ENCODE measurements at places on chromosomes 1 and 21.

- DNase-seq: no peak
Measured at GRCh38 chr1:97976801-97977200, 56.0 kb upstream of the DPYD start.

GRCh38 chr1:17646444-17647280, 107.2 kb downstream of the ARHGEF10L start:
- no peak for DNase-seq

GRCh38 chr1:219717536-219717935, 104.6 kb upstream of the ZC3H11B start:
- no peak for DNase-seq

GRCh38 chr21:36966066-36966820, at the start of gene HLCS:
Gene HLCS (minus strand): TSS chr21:36966669. CDS start chr21:36966638, 31 bp downstream.
- DNase-seq: peak; percentile 48

DNA sequence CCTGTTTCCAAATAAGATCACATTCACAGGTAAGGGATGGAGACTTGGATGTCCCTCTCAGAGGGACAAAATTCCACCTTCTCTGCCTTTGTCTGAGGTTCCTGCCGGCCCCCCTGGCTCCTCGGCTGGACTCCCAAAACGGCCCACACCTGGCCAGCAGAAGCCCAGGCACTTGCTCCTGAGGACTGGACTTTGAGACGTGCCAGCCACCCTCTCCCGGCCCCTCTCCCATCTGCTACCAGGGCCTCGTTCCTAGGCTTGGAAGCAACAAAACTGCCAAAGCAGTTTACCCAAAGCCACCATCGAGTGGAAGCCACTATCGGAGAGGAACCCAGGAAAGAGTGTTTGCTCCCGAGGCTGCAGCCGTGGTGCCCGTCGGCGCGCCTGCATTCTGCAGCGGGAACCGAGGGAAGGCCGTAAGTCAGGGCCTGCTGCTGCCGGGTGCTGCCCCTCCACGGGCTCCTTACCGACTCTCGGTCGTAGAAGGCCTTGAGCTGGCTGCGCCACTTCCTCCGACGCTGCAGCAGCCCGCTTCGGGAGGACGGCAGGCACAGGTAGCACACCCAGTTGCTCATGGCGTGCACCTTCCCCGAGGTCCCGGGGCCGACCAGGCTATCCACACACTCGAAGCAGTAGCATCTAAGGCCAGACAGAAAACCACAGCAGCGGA, 3.5 kb downstream of the DNMT3L start:
- no peak for DNase-seq

DNA sequence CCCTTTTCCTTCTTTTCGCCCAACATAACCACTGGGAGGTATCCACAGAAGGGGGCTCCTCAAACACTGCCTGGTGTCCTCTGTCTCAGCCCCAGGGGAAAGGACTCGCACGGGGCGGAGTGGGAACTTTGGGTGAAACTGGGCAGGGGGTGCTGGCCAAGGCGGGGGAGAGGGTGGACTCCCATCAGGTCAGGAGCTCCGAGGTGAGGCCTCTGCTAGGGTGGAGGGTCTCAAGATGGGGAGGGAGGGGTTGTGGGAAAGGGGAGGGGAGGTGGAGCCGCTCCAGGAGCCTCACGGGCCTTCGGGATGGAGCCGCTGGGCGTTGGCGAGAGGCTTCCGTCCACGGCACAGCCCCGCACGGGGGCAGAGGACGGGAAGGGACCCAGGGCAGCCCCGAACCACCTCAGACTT, 43.2 kb upstream of the POFUT2 start:
- no peak for DNase-seq

DNA sequence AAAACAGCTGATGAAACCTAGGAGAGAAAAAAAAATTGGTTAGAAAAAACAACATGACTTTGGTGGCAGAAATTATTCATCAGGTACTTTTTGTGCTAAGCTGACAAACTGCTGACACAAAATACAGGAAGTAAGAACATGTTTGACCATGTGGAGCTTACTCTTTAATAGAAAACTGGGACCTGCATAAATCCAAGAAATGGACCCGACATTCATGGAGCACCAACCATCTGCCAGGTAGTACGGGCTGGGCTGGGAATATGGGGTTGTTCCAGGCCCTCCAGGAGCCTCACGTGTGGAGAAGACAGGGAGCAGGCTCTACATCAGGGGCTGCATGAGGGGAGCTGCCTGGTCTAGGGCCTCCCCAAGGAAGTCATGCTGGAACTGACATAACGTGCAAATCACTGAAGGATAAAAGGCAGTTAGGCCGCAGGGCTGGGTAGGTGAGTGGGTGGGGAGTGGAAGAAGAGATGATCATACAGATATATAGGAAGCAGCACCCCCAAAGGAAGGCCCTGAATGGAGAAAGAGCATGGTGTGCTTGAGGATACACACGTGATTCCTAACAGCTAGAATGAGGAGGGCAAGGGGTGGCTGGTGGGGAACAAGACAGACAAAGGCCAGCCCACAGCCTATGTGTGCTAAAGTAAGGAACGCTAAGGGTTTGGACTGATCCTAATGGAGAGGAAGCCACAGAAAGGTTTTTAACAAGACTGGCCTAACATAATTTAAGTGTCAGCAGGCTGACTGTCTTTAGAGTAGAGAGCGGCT, 26.1 kb downstream of the CD58 start:
- no peak for DNase-seq

DNA sequence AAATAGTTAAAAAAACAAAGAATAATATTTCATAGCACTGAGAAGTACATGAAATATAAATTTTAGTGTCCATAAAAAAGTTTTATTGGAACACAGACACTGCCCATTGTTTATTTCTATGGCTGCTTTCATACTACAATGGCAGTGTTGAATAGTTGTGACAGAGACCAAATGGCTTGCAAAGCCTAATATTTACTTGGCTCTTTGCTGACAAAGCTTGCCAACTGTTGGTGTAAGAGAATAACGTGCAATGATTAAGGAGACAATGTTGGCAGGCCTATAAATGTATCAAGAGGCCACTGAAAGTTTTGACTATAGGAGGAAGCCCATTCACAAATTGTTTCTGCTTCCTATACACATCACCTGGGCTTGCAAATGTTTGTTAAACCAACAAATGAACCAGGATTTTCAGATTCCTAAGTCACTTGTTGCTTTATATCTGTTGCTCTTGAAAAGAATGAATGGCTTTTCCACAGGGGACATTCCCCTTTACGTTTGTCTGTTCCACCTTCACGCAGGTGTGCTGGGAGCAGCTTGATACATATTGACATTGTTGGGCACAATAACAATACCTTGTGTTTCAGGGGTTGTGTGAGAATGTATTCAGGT, 5.5 kb upstream of the ST6GALNAC3 start:
- no peak for DNase-seq

GRCh38 chr1:77655431-77655974, 27.0 kb downstream of the ZZZ3 start:
- DNase-seq: peak; percentile 17

- no peak for DNase-seq
Measured at GRCh38 chr1:24526940-24527542, 24.4 kb downstream of the RCAN3 start.

DNA sequence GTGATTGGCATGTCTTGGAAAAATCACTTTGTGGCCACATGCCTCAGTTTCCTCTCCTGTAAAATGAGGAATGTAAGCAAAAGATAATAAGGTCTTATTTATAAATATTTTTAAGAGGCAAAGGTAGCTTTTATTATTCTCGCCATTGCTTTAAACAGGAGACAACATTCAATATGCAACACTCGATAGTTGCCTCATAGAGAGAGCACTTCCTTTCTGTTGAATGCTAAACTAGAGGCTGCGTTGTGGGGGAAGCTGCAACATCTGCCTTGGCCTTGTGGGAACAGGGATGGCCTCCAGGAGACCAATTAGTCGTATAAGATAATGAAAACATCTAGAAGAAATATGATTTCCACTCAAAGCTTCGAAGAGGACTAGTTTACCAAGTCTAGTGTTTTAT, 3.5 kb downstream of the OSCP1 start:
- no peak for DNase-seq

GRCh38 chr1:205921570-205921909, 21.7 kb downstream of the SLC26A9 start:
- DNase-seq: no peak

DNA sequence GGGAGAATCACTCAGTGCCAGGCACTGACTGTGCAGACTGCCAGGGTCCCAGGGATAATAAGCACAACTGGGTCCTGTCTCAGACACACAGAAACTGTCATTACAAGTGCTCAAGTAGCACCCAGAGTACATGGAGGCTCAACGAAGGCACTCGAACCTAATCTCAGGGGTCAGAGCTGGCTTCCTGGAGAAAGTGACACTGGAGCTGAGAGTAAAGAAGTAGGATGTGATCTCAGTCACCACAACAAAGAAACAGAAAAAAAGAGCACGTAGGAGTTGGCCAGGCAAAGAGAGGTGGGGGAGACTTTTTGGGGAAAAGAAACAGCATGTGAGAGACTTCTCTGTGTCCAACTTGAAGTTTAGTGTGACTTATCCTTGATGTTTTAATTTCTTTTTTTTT, 1.3 kb downstream of the CATSPER4 start:
- no peak for DNase-seq

- DNase-seq: peak; percentile 3
Measured at GRCh38 chr1:68459796-68460195, 10.0 kb upstream of the RPE65 start.

DNA sequence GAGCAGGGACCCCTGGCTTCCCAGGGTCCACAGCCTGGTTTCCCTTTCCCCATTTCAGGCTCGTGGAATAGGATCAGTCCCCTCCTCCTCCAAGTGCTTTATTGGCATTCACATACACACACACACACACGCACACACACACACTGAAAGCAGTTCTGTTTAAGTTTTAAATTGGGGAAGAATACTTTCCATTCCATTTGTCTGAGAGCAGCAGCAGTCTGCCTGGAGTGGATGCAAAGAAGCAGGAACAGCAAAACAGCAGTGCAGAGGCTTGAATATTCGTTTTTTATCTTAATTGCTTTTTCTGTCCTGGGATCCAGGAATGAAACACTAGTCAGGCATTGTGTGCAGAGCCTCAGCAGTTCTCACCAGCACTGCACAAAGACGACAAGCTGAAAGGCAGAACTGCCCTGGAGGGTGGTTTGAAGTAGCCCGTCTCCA, 7.1 kb downstream of the CYB561D1 start:
- peak; percentile 63 for DNase-seq

DNA sequence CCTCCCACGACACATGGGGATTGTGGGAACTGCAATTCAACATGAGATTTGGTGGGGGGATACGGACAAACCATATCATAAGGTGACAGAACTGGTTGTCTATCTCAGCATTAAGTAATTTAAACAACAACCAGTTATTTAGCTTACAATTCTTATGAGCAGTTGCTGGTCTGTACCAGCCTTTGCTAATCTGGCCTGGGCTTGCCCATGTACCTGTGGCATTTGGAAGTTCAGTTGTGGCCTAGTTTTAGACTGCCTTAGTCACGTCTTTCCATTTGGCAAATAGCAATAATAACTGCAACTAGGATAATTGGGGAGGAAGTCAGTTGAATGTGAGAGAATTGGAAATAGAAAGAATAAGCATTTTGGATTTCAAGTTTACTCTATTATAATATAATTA, 441.8 kb upstream of the CXADR start:
- DNase-seq: no peak

GRCh38 chr1:46341222-46342083, 846 bp downstream of the NSUN4 start:
- no peak for DNase-seq

DNA sequence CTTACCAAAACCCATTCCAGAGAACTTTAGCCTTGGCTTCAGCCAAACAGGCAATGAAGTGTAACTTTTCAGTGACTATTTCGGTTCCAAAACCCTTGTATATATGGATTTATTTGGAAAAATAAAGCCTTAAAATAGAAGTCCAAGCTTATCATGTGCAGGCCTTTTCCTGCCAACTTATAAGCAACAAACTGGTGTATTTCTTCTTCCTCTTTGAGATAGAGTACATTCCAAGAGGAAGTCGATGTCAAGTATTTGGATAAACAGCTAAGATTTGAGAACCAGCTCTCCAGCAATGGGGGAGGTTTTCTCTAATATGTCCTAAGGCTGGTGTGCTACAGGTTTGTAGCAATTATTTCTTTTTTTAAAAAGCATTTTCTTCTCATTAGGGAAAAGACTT, 407.8 kb downstream of the DUSP10 start:
- DNase-seq: peak; percentile 58

GRCh38 chr1:216430744-216431143, 7.5 kb upstream of the USH2A start:
- DNase-seq: no peak

GRCh38 chr21:23977971-23978370, 1629.3 kb downstream of the MRPL39 start:
- no peak for DNase-seq

DNA sequence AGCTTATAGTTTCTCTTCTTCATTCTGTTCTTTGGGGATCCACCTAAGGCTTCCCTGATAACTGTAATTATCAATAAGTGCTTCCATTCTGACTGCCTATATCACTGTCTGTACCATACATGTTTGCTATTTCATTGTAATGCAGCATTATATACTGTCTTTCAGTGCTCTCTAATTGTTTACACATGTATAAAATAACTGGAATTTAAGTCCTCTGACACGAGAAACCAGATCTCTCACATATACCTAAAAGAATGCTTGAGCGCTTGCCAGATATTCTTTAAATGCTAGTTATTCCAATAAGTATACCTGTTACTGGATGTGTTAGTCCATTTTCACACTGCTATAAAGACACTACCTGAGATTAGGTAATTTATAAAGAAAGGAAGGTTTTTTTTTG, 34.7 kb downstream of the CELF3 start:
- no peak for DNase-seq

GRCh38 chr1:86207323-86207722, 50.8 kb upstream of the COL24A1 start:
- DNase-seq: no peak

GRCh38 chr1:217026531-217026930, 303.3 kb upstream of the ESRRG start:
- no peak for DNase-seq

GRCh38 chr1:73197972-73198371, 915.6 kb upstream of the NEGR1 start:
- no peak for DNase-seq

GRCh38 chr1:207890136-207890738, 20.7 kb downstream of the CD34 start:
- peak; percentile 74 for DNase-seq

DNA sequence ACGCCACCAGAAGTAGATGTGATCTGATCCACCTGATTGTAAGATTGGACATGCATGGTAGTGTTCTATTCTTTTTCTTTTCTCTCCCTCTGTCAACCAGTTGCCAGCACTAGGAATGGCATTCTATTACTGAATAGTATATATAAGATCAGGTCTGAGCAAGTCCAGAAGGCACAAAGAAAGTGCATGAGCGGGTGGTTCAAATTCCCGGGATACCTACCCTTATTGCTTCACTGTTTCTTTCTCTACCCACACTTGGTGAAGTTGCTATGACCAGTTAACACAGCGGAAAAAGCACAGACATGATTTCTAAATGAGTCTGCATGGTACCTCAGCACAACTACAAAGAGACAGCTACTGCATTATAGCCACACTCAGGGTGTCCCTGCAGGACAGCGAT, 64.0 kb downstream of the SLC9A1 start:
- no peak for DNase-seq

- DNase-seq: no peak
Measured at GRCh38 chr1:7988576-7988975, 27.1 kb downstream of the PARK7 start.

Data from fibroblast of villous mesenchyme (primary cell).